ENCODE measurements at places on chromosomes 6 and 20.

GRCh38 chr20:36086767-36087166, 67.8 kb upstream of the EPB41L1 start:
- DNase-seq = no peak

DNA sequence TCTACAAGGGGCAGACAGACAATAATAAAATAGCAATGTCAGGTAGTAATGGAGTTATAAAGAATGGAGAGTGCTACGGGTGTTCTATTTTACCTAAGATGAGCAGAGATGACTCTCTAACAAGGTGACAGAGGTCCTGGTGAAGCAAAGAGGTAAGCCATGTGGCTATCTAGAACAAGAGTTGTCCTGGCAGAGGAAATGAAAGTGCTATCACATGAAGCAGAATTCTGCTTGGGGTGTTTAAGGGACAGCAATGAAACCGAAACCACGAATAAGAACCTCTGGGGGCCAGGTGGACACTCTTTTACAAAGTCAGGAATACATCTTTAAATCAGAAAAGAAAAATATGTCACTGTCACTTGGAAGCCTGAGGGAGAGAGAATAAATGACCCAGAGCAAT, 37.9 kb upstream of the IRAK1BP1 start:
- no peak for DNase-seq

- no peak for DNase-seq
Measured at GRCh38 chr6:157798851-157799250, 24.2 kb upstream of the SNX9 start.

DNA sequence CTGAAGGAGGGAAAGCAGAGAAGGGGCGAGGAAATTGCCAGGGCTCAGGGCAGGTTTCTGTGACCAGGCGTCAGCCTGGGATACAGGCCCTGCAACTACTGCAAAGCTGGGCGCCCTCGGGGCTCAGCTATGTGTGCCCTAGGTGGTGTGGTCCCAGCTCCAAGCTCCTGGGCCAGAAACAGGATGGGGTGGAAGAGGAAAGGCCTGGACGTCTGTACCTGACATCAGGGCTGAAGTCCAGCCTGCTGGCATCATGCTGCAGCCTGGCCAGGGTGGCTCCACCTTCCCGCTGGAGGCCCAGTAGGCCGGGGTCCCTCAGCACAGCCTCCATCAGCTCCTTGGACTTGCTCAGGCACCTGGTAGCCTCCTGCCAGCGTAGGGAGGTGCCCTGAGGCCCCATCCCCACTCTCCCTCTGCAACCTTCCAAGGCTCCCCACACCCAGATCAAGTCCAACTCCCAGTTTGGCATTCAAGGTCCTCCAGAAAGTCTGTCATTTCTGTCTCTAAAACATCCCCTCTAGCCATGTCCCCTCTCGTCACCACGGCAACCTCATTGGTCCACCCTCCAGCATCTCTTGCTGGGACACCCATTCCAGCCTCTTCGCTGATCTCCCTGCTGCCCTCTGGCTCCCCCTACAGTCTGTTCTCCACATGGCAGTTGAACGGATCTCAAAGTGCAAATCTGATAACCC, 38.2 kb downstream of the KIAA1755 start:
- peak; percentile 42 for DNase-seq

DNA sequence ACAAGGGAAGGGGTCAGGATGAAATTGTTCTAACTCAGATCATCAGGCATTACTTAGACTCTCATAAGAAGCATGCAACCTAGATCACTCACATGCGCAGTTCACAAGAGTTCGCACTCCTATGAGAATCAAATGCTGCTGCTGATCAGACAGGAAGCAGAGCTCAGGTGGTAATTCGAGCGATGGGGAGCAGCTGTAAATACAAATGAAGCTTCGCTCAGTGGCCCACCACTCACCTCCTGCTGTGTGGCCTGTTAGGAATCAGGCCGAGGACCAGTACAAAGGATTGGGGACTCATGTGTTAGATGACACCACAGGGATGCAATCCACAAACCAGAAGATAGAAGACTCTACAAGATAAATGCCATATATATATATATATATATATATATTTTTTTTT, 31.5 kb upstream of the TOP1 start:
- DNase-seq = no peak

DNA sequence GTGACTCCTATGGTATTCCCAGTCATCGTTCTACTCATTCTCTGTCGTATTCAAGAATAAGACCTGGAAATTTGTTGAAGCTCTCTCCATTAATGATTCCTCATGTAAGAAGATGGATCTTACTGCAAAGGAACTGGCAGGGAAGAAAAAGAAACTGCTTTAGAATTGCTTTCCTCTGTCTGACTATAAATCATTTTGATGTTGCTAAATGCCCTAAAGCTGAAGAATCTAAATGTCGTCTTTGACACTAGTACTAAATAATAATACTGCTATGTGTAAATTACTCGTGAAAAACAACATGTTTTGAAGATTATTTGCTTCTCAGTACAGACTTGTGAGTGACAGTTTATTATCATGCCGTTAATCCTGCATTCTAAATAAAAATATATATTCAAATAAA, 20.5 kb upstream of the MYLIP start:
- DNase-seq = no peak

Measured in CD4-positive, alpha-beta T cell treated with Interleukin-6 for 4 hours (primary cell).